Suprapubic skin (tissue), 4 donors: ENCODE measurements at places on chromosomes 5 and 9. TPM values are rescaled to one million over a fixed set of nuclear protein-coding genes. Genes with fewer than 3 reads are reported as not detected.

DNA sequence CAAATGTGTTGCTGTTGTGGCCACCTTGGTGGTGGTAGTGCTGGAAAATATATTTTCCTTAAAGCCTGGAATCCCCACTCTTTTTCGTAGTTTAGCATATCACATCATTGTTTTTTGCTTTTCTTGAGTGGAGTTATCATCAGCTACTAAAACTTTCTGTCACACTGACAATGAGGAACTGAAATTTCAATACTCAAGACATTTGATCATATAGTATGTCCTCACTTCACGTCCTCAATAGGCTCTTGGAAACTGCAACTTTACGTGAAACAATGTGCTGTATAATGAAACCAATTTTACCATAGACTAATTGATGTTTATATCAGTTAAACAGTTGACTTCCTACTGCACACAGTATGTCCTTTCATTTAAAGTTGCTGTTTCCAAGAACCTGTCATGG is 265.8 kb downstream of the ADGRV1 start:
- no peak for DNase-seq

DNA sequence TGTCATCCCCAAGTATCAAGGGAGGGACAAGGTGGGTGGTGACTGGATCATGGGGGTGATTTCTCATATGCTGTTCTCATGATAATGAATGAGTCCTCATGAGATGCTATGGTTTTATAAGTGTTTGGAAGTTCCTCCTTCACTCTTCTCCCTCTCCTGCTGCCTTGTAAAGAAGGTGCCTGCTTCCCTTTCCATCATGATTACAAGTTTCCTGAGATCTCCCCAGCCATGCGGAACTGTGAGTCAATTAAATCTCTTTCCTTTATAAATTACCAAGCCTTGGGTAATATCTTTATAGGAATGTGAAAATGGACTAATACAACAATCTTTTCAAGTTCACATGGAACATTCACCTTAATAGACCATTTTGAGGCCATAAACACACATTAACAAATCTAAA is 21.5 kb upstream of the DOCK2 start:
- no peak for DNase-seq

Gene OMD
- 2.5 TPM for total RNA-seq

Gene C1QTNF3
- total RNA-seq, result 10.4 TPM

Gene NRG2
- total RNA-seq, result 5.0 TPM
